ENCODE measurements at places on chromosomes 2 and 18.

- DNase-seq = no peak
Observed at GRCh38 chr18:33802955-33803354, 224.9 kb downstream of the ASXL3 start.

DNA sequence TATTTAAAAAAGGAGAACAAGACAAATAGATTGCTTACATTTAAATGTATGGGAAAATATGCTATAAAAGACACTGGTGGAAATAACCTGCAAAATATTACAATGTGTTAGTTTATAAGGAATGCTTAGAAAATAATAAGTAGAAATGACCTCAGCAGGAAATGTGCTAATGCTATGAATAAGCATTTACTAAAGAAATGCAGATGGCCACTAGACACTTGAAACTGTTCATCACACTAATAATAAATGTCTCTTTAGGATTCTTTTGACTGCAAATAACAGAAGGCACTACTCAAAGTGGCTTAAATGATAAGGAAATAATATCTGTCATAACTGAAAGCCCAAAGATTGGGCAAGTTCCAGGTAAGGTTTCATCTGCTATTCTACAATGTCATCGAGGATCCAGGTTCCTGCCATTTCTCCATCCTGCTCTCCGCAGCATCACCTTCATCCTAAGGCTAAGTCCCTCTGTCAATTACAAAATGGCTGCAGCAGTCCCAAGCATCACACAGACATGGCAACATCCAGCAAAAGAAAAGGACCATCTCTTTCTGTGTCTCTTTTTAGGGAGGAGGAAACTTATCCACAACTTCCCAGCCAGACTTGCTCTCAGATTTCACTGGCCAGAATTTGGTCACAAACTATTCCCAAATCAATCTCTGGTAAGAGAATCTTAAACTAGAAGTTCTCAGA, 21.9 kb downstream of the METTL8 start:
- DNase-seq = no peak

DNA sequence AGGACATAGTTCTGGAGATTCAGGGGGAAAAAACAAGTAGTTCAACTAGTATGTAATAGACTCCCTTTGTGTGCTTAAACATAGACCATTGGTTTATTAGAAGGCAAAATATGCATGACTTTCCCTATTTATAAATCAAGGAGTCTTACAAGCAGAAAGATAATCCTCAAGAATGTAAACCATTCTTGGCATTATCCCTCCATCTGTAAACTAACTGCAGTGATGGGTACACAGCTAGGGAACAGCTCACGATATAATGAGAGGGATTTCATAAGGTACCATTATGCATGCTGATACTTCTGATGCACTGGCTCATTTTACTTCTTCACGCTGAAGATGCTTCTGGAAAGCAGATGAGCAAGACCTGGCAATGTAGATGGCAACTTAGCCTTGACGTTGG, 878 bp downstream of the FBXO15 start:
- no peak for DNase-seq

- DNase-seq = no peak
Observed at GRCh38 chr2:231936491-231936890, 10.3 kb upstream of the NPPC start.

DNA sequence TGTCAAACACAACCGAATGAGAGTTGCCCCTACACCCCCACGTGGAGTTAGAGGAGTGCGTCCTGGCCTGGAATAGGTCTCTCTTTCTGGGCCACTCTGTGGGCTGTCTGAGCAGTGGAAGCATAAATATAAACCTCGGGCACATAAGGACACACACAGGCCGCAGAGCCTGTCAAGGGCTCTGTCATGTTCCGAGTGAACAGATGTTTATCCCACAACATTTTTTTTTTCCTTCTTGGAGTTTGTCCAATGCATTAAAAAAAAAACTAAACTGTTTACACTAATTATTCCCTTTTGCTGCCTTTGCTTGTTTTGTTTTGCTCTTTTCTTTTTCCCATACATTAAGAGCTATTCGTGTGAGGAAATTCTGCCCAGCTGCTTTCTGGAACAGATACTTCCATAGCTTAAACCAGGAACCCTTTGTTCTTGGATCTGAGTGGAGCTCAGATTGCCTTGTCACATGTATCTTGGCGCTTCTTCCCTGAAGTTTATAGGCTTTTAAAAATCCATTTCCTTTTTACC, 228.3 kb upstream of the FOSL2 start:
- DNase-seq = no peak

GRCh38 chr2:144254342-144255235, 265.3 kb downstream of the ZEB2 start:
- DNase-seq = no peak

DNA sequence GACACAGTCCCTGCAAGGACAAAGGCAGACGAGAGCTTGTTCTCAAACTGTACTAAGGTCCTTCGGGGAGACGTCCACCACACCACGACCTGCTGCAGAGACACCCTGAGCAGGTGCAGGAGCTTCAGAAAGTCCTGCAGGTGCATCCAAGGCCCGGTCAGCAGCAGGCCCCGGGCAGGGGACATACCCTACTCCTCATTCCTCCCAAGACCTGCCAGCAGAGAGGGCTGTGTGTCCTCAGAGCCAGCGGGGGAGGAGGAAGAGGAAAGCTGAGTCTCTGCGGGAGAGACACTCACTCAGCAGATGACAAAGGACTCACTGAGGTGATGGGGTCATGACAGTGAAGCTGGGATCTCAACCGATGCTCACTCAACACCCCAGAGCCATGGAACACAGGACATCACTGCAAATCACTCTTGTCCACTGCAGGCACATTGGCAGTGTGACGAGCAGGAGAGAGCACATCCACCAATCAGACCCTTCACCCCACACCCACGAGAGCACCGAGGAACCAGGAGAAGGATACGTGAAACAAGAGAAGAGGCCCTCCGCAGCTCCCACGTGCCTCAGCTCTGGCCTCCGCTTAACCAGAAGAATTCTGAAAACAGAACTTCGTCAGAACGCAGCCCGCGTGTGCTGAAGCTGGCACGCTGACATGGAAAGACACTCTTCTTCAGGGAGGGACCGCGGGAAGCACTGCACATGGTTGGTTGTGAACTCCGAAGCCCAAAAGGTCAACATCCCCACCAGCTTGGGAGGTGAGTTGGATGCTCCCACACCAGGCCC, 9.3 kb downstream of the HDAC4 start:
- DNase-seq = no peak

- no peak for DNase-seq
Observed at GRCh38 chr2:98572676-98573075, 35.6 kb downstream of the COA5 start.

- no peak for DNase-seq
Observed at GRCh38 chr2:160207271-160207670, 7.2 kb upstream of the ITGB6 start.

- no peak for DNase-seq
Observed at GRCh38 chr2:110124038-110124825, 8.6 kb upstream of the MALL start.

DNA sequence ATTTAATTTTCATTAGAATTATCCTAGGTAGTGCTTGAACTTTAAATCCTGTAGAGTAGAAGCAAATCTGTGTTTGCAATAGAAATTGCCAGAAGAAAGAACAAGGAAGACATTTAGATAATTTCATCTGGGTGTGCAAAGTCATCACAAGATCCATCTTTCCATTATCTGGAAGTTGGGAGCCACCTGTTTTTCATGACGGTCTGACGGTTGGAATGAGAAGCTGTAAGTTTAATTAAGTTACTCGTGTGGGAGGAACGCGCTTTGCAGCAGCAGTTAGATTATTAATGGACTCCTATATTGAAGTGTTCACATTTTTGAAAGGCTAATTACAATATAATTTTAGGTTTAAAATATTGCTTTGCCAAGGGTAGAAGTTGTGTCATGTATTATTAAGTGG, 69.9 kb upstream of the PARD3B start:
- no peak for DNase-seq

DNA sequence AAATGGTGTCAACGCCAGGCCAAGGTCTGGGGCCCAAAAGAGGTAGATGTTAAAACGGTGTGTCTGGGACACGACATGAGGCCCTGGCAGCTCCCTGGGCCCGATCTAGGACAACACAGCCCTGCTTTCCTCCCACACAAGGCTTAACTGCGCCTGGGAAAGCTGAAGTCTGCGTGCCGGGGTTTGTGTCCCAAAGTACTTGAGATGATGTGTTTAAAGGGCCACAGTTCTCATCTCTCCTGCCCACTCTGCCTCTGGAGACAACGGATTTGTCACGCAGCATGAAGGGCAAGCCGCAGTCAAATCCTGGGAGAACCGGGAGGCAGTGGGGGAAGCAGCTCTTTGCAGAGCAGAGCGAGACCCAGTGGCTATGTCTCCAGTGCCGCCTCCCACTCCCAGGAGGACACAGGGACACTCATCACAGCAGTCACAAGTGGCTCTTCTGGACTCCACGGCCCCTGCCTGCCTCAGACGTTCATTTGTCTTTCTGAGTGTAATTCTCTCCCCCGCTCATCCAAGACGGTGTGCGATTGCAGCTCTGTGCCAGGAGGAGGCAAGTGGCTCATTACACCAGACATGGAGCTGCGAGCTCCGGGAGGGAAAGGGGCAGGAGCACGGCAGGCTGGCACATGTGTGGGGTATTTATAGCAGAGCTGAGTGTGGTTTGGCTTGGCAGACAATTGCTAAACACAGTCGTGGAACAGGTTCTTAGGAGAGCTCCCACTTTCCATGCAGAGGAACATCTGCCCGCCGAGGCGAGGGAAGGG, 57.7 kb upstream of the SEMA4C start:
- DNase-seq = no peak

GRCh38 chr2:69693059-69693774, 48.7 kb upstream of the ANXA4 start:
- peak; percentile 44 for DNase-seq

DNA sequence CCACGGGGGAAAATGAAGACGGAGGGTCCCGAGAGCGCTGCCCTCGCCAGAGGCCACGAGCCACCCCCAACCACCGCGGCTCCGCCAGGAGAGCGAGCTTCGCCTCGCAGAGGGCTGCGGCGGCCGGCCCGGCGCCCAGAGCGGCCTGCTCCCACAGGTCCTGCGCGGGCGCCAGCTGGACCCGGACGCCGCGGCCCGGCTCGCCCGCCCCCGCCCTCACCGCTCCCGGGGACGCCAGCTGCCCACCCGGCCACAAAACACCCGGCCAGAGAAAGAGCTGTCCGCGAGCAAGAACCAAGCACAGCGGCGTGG, 709 bp downstream of the PTPN2 start:
- DNase-seq = no peak

- no peak for DNase-seq
Observed at GRCh38 chr2:217804791-217805667, 197.8 kb downstream of the TNS1 start.

DNA sequence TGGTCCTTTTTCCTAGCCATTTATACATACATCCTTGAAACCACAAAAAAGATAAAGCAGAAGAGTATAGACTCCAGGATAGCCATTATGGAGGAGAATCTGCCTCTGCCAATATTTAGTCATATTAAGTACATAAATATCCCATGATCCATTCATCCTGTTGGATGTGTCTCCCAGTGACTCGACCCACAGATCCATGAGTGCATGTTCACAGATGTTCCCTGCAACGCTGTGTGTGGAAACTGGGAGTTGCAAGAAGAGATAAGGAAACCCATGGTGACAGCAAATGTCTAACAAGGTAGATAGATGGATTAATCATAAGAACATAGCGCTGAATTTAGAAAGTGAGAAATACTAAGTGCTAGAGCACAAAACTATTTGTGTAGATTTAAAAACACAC, 34.5 kb downstream of the STK39 start:
- DNase-seq = no peak

DNA sequence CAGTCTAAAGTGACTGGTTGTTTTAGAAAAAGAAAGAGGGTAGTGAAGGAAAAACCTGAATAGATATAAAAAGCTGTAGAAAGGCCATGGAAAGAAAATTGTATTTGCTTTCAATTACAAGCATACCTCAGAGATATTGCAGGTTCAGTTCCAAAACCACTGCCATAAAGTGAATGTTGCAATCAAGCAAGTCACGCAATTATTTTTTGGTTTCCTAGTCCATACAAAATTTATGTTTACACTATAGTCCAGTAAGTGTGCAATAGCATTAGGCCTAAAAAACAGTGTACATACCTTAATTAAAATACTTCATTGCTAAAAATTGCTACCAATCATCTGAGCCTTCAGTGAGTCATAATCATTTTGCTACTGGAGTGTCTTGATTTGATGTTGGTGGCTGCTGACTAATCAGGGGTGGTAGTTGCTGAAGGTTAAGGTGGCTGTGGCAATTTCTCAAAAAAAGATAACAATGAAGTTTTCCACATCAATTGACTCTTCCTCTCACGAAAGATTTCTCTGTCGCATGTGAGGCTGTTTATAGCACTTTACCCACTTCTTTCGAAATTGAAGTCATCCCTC, 2003.8 kb upstream of the PIK3C3 start:
- DNase-seq = no peak

DNA sequence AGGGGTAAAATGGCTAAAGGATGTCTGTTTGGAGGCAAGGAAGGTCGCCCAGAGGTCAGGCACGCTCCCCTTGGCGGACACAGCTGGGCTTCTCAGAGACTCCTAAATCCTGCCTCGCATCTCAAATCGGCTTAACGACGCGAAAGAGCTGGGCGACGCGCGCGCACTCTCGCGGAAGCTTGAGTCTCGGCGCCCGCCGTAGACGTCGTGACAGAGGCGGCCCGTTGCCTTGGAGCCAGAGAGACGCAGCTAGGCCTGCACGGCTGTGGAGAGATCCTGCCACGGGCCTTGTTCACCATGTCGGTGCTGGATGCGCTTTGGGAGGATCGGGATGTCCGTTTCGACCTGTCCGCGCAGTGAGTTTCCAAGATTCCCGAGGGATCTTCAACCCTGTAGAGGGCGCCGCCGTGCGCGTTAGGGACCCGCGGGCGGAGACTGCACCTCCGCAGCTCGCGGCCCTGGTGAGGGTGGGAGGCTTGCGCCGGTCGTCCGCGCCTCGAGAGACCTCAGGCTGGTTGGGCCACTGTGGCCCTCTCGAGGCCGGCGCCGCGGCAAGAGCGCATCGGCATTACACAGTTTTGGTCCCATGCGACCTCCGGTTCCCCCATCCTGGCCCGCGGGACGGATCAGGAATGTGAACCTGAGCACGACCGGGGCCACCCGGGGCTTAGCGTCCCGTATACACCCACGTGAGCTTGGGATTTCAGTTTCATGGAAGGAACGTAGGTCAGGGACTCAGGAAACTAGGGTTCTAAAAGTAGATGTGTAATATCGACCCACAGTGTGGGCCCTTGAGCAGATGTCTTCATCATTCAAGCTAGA, at the start of gene BBS5:
TSS of gene BBS5 (plus strand) at position 238 of the 822 bp plus-strand sequence. CDS start at position 298, 60 bp downstream.
- DNase-seq = peak; percentile 87

GRCh38 chr2:224793946-224794345, 77.8 kb upstream of the CCDC195 start:
- DNase-seq = no peak

GRCh38 chr18:1510542-1511179, 606.0 kb downstream of the ADCYAP1 start:
- DNase-seq = no peak

DNA sequence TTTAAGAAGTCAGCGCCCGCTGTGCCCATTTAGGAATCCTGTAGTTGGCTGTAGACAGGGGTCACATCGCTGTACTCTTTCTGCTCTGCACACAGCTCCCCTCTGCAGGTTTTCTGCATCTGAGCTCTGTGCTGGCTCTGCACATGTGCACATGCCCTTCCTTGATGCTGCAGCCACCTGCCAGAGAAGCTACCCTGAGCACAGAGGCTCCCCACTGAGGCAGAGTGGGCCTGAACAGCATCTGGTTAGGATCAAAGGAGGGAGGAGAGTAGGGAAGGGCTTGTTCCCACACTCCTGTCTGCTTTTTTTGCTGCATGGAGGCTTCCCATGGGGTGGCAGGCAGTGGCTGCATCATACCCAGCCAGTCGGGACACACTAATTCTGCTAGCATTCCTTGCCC, 238.9 kb downstream of the FHOD3 start:
- DNase-seq = no peak

GRCh38 chr18:59060551-59060950, 79.1 kb upstream of the SEC11C start:
- no peak for DNase-seq
